Stimulated activated naive CD4-positive, alpha-beta T cell (primary cell): ENCODE measurements at places on chromosomes 6 and 20.

DNA sequence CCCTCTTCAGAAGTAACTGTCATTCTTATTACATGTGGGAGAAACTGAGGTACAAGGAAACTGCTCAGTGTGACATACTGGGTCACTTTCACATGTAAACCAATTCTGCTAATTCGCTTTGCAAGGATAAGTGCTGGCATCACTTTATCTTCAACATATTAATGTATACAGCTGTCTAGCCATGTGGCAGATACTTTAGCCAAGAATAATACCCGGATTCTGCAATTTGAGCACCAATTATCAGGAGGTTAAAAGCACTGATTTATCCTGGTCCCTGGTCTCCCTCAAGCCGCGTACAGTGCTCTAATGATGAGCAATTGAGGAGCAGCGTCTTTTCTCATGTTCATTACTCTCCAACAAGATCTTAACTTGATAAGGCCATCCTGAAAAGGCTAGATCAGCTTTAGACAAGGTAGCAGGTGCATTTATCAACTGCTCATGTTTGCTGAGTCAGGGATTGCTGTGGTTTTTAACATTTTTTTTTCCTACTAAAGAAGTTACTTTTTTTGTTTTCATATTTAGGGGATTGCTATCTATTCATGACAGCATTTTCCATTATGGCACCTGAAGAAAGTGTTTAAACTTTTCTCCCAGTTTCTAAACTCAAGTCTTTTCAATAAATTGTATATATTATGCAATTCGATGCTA is 1066.3 kb upstream of the MAP3K7 start:
- no peak for DNase-seq

GRCh38 chr6:134421501-134421900 is 103.6 kb upstream of the SGK1 start:
- no peak for DNase-seq

DNA sequence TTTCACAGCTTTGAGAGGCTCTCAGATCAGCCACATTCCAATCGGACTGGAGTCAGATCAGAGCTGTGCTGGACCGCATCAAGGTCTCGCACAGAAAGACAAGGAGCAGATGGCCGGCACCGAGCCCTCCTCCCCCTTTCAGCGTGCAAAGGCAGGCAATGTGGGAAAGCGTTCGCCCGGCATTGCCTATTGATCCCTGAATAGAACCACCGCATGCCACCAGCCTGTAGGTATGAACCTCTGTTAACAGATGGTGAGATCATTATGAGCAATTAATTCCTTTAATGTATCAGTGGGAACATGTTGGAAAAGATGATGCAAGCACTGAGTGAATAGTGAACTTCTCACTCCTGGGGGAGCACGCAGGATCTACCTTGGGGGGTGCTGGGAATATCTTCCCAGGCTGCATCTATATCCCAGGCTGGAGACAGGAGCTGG is 117.5 kb upstream of the ID4 start:
- DNase-seq, result no peak

DNA sequence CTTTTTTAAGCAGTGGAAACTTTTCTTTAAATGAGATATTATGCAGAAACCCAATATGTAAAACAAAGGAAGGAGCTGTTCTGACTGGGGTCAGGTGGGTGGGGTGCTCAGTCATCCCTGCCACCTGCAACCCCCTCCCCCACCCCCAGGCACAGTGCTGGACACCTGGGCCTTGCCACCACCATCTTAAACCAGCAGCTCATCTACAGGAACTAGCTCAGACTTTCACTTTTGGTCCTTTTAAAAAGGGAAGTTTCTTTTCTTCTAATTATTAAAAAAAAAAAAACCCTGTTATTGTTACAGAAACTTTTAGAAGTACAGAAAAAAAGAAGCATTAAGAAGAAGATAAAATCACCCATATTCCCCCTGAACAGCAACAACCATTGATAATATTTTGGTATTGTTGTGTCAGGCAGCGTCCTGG is 37.1 kb downstream of the PPP1R16B start:
- DNase-seq, result no peak

DNA sequence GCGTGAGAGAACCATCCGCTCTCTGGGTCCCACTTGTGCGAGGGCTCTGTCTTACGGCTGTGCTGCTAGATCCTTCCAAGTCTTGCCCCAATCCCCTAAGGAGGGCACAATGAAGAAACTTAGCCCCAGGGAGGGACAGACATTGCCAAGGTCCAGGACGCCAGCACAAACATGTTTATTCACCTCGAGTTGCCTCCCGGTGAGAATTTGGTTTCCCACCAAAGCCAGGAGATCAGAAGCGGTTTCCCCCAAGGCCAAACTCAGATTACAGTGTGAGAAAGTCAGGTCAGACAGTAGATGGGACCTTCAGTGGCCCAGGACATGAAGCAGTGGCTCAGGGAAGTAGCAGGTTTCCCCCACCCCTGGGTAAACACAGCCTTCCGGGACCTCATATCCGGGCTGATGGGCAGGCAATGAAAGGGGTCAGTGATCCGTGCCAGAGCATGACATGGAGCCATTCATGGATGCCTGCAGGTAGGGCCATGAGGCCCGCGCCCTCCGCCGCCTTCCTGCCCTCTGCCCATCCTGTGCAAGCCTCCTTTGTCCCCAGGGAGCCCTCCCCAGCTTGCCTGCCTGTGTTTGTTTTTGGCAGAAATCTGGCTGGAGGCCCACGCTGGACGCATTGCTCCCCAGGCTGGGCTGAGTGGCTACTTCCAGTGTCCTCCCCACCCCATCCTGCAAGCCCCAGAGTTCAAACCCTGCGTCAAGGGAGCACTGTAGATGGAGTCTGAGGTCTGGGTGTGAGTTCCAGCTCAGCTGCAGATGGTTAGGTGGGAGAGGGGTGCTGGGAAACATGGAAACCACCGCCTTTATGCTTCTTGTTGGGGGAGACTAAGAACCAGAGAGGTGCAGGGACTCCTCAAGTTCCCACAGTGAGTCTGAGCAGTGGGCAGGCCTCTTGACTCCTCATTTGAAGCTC is 2.0 kb downstream of the BPIFB2 start:
- no peak for DNase-seq

GRCh38 chr6:155084431-155085123 is 89.5 kb downstream of the TIAM2 start:
- DNase-seq, result no peak
